Renal cortex interstitium (tissue), 15 donors: ENCODE measurements at places on chromosomes 4 and X. TPM values are rescaled to one million over a fixed set of nuclear protein-coding genes. Genes with fewer than 3 reads are reported as not detected.

Gene PAGE4
- 1.2 TPM for polyA plus RNA-seq

Gene SCD5
- 33.8 TPM for polyA plus RNA-seq

Gene AMBN
- 1.6 TPM for polyA plus RNA-seq

Gene SOX3
- not detected for polyA plus RNA-seq

Gene SAGE1
- not detected for polyA plus RNA-seq

Gene DMRTC1
- polyA plus RNA-seq = 0.57 TPM

Gene TRIM61
- polyA plus RNA-seq = 3.9 TPM

Gene RPL9
- polyA plus RNA-seq = 1,492 TPM

Gene PDE6B
- polyA plus RNA-seq = 44.0 TPM

Gene ALPK1
- polyA plus RNA-seq = 18.5 TPM

Gene MAGEA8
- 0.61 TPM for polyA plus RNA-seq

Gene PLP1
- 4.4 TPM for polyA plus RNA-seq

Gene FAM9C
- 0.17 TPM for polyA plus RNA-seq

Gene NSUN7
- polyA plus RNA-seq = 11.7 TPM

Gene CSAG2
- polyA plus RNA-seq = not detected

Gene HHIP
- 4.0 TPM for polyA plus RNA-seq

Gene WDR17
- 11.4 TPM for polyA plus RNA-seq

Gene BBS7
- 24.0 TPM for polyA plus RNA-seq

- no peak for DNase-seq
Observed at GRCh38 chrX:154791467-154791866, 13.8 kb downstream of the MPP1 start.

GRCh38 chrX:15158736-15159406 is 111.0 kb downstream of the ASB9 start:
- DNase-seq = no peak

DNA sequence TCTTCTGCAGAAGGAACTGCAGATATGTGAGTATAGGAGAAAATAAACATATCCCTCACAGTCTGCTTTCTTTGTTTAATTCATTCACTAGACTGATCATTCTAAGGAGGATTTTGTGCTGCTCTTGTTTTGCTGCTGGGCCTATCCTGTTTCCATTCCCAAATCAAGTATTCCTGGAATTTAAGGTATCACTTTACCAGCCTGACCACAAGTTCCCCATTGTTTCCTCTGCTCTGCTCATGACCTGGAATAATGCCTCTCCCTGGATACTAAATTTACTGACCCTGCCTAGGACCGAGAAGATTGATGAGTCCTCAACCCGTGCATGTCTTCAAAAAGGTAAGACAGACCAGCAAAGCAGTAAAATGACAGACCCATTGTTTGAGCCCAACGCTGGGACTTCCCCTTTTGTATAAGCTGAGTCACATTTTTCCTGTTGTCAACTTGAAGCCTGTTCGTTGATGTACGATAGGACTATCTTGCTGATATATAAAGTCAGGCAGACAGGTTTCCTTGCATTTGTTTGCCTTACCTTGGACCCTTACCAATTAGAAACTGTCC is 85.5 kb upstream of the TET2 start:
- no peak for DNase-seq

GRCh38 chr4:174141876-174142275 is 141.6 kb downstream of the FBXO8 start:
- DNase-seq = no peak

GRCh38 chrX:41189156-41189555 is 103.9 kb downstream of the USP9X start:
- no peak for DNase-seq

- no peak for DNase-seq
Observed at GRCh38 chr4:128675083-128675482, 134.4 kb upstream of the JADE1 start.

DNA sequence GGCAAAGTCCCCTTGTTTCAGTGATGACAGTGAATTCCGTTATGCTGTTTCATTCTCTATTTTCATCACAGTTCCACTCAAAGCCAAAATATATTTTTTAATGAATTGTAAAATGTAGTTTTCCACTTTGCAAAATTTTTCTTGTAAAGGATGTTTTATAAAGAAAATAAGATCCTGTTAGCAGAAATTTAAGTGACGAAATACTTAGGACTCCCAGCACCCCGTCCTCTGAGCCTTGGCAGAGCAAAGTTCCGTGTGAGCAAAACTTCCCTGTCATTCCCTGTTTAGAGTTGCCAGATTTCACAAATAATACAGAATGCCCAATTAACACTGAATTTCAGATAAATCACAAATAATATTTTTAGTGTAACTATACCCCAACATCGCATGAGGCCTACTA is 81.0 kb upstream of the RBPJ start:
- DNase-seq = no peak

DNA sequence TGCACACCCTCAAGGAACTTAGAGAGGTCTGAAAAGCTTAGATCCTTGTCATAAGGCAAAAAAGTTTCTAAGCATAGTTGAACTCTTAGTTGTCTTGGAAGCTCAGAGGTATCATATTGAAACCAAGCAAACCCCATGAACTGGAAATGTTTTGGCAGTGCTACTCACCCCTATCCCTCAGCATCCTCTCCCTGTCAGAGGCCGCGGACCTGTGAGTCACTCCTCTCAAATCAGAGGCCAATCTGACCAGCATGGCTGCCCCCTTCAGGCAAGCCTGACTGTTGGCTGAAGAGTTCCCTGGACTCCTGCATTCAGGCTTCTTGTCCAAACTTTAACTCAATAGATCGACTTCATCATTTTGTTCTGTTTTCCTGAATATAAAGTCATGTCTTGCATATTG is 69.4 kb downstream of the KCNIP4 start:
- no peak for DNase-seq

DNA sequence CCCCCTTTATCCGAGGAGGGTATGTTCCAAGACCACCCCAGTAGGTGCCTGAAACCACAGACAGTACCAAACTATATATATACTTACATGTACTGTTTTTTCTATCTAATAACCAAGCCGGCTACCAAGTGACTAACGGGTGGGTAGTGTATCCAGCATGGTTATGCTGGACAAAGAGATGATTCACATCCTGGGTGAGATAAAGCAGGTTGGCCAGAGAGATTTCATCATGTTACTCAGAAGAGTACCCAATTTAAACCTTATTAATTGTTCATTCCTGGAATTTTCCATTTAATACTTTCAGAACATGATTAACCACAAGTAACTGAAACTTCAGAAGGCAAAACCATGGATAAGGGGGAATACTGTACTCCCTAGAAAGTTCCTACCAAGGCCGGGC is 46.5 kb downstream of the RFC1 start:
- no peak for DNase-seq

DNA sequence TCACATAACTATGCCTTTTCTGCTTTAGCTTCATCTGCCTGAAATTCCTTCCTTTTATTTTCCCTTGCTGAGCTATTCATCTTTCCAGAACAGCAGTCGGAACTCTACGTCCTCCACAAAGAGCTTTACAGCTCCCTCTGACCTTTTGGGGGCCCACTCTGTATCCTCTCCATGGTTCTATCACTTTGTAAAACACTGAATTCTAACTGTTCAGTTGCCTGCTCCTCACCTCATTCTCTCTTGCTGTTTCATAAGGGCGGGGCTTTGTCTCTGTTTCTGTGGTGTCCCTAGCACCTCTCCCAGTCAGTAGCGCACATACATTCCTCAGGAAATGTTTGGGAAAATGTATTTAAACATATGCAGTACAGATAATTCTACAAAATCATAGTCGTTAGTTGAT is 737.0 kb downstream of the RAB28 start:
- DNase-seq = no peak

- no peak for DNase-seq
Observed at GRCh38 chrX:23826653-23827052, 43.7 kb downstream of the SAT1 start.

DNA sequence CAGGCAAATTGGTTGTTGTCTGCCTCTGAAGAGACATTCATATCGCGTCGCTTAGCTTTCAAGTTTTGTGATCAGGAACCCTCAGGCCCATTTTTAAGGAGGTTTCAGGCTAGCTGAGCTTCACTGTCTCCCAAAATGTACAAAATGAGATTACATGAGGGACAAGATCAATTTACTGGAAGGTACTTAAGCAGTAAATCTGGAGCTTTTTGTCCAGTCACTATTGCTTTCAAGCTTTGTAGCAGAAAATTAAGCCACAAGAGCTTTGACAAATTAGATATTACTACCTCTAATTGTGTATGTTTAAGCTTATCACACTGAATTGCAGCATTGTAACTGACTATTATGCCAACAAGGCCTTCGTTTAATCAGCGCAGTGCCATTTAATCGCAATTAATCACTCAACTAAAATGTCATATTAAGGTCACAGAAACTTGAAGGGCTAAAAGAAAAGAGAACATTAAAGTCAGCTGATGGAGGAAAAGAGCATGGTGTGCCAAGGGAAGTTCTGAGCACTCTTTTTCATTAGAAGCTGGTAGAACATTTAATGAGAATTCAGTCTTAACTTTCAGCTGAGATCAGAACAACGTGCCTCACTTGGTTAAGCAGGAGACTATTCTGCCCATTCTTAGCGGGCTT is 353.0 kb downstream of the FBXO8 start:
- no peak for DNase-seq

DNA sequence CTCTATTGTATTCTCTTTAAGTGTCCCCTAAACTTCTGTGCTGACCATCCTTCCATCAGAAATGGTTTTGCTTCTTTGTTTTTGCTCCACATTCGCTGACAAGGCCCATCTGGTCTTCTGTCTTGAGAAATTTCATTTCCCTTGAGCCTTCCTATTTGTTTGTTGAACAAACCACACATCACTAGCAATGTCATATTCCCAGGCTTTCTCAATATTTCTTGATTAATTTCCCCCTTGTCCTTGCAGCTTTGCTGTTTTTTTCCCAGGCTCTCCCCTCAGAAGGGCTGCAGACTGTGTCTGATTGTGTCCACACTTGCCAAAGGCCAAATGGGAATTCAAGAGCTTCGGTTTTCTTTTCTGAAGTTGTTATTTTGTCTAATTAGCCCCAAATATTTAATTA is 158.9 kb downstream of the MID1IP1 start:
- DNase-seq = no peak

DNA sequence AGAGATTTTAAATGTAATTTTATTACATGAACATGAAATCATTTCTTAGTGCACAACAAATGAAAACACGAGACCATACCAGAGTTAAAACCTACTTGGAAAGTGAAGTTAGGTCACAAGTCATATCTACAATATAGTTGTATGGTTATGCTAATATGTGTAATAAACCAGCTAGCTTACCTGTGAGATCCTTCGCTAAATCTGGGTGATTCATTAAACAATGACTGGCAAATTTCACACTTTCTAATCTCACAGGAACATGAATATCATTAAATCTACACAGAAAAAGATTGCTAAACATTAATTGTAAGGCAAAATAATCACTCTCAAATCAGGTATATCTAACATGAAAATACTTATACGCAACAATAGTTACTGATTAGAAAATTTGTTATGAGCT is 67.6 kb downstream of the PDS5A start:
- no peak for DNase-seq

GRCh38 chrX:109619771-109620170 is 5.2 kb downstream of the KCNE5 start:
- no peak for DNase-seq

DNA sequence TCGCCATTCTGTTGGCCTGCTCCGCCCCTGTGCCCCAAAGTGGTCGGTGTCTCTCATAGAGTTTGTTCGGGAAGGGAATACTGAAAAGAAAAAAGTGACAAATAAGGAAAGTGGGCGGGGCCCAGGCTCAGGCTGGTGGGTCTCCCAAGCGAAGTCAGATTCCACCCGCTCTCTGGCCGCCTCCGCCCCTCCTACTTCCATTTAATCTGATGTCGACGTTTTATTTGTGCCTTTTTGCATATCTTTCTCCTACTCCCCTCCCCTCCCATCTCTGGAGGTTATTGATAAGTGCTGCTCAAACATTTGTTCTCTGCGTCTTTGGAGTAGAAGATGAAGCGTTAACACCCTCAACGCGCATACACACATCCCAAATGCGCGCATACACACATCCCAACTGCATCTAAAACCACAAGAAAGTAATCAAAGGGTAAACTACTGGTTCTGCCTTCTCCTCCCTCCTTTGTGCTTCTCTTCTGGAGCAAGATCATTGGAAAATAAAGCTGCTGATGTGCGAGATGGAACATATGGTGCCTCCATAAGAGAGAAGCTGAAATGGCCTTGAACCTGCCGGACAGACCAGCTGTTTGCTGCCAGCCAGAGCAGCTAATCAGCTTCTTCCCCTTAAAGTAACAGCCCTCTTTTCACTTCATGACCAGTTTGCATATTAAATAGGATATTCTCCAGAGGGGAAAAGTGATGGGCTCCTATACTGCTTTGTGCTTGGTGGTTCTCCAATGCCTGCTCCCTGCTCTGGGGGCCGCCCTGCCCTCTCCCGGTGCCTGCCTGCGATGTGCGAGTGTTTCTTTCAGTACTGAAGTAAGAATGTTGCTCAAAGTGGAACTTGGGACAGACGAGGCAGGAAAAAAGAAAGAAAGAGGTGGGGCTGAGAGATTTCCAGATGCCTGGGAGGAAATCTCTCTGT is 3.1 kb downstream of the MAMLD1 start:
- no peak for DNase-seq

- DNase-seq = no peak
Observed at GRCh38 chr4:110705440-110705782, 82.5 kb upstream of the PITX2 start.

DNA sequence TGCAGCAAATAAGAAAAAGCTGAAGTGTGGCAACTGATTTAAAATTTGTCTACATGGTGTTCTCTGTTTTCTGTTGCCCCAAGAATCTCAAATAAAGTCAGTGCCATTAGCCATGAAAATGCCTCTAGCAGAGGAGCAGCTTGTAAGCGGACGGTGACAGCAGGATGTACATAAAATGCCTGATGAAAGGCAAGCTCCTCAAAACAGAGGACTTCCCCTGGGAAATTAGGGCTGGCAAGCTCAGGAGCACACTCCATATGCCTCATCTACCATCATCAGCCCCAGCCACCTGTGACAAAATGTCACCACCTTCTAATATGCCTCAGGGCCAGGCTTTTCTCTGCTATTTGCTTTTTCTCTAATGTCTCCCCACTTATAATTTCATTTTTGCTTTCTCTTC is 54.5 kb downstream of the ASB9 start:
- no peak for DNase-seq

DNA sequence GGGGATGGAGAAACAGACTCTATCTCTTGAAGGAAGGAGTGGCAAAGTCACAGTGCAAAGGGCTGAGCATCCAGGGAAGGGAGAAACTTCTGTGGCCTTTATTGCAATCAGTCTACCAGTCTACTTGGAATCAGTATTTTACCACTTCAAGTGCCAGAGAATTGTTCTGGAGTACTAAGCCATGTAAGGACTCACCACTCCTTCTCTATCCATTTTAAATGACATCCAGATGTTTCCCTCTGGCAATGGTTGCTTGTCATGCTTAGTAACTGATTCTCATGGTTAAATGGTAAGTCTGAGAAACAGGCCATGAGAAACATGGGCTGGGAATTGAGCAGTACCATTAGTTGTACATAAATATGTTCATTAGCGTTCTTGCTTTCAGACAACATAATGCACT is 21.1 kb upstream of the SMIM10 start:
- no peak for DNase-seq

GRCh38 chrX:39605183-39605582 is 492.6 kb downstream of the BCOR start:
- no peak for DNase-seq

DNA sequence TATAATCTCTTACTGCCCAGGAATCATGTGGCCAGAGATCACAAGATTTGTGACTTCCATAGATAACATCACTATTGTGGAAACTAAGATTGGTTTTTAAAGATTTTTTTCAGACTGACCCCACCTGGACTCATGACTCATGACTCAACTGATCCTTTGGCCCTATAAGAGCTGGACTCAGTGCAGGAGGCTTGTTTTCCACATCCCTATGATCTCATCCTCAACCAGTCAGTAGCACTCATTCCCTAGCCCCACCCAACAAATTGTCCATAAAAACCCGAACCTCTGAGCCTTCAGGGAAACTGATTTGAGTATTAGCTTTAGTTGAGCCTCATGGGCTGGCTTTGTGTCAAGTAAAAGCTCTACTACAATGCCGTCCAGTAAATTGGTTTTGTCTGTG is 7.9 kb upstream of the NOCT start:
- no peak for DNase-seq
